Muscle of back (tissue), 13 donors: ENCODE measurements at places on chromosomes 11 and 22. TPM values are rescaled to one million over a fixed set of nuclear protein-coding genes. Genes with fewer than 3 reads are reported as not detected.

Gene PGA5
- polyA plus RNA-seq: 0.41 TPM

Gene APLP2
- 119 TPM for polyA plus RNA-seq

Gene MYEOV
- 0.35 TPM for polyA plus RNA-seq

Gene SYCE3
- polyA plus RNA-seq: not detected

Gene SYT7
- 2.9 TPM for polyA plus RNA-seq

Gene IRAG1
- polyA plus RNA-seq: 3.8 TPM

Gene ANGPTL5
- 3.7 TPM for polyA plus RNA-seq

Gene ANO1
- polyA plus RNA-seq: 6.1 TPM

Gene OR51B2
- not detected for polyA plus RNA-seq

DNA sequence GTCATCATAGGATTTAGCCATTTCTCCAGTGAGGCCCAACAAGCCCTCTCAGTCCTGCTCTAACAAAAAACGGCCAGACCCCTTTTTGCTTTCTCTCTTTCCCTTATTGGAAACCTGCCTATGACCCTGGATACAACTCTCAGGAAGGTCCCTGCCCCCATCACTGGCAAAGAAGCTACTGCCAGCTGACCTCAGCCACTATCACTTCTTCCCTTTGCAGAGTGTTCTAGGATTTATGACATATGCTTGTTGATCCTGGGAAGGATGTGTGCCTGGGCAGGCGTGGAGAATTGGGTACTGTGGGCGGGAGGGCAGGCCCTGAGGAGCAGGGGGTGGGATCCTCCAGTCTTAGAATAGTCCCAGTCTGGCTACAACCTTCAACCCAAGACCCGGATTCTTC, 7.5 kb downstream of the PGAP2 start:
- no peak for DNase-seq

GRCh38 chr22:22682807-22683667, 38.6 kb downstream of the GGTLC2 start:
- no peak for DNase-seq

GRCh38 chr22:48849219-48849912, 978.3 kb downstream of the BRD1 start:
- no peak for DNase-seq

DNA sequence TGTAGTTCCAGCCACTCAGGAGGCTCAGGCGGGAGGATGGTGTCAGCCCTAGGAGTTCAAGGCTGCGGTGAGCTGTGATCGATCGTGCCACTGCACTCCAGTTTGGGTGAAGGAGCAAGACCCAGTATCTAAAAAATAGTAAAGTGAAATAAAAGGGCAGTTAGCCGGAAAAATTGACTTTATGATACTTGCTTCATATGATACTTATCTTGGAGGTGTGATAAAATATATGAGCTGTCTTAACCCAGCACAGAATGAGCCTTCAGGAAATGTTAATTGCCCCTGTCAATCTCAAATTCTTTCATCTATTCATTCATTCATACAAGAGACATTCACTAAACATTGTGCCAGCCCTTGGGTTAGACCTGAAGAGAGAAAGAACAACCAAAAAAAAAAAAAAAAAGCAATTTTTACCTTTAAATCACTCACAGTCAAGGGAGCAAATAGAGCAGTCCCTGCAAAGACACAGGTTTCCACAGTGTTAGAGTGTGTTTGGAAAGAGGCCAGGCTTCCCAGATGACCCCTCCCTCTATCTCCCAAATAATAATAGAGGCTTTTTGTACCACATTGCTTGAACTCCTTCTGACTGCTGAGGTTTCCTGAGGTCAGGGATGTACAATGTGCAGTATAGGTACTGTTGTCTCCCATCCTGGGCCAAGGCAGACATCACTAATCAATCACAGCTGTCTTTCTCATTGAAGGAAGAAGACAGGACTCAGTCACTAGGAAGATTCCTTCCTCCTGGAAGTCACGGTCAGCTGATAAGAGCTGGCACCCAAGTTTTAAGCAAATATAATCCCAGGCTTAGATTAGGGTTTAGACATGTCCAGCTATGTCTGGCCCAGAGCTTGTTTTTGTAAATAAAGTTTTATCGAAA, 454.6 kb downstream of the MIAT start:
- no peak for DNase-seq

- no peak for DNase-seq
Observed at GRCh38 chr11:12808519-12808918, 134.3 kb downstream of the TEAD1 start.

DNA sequence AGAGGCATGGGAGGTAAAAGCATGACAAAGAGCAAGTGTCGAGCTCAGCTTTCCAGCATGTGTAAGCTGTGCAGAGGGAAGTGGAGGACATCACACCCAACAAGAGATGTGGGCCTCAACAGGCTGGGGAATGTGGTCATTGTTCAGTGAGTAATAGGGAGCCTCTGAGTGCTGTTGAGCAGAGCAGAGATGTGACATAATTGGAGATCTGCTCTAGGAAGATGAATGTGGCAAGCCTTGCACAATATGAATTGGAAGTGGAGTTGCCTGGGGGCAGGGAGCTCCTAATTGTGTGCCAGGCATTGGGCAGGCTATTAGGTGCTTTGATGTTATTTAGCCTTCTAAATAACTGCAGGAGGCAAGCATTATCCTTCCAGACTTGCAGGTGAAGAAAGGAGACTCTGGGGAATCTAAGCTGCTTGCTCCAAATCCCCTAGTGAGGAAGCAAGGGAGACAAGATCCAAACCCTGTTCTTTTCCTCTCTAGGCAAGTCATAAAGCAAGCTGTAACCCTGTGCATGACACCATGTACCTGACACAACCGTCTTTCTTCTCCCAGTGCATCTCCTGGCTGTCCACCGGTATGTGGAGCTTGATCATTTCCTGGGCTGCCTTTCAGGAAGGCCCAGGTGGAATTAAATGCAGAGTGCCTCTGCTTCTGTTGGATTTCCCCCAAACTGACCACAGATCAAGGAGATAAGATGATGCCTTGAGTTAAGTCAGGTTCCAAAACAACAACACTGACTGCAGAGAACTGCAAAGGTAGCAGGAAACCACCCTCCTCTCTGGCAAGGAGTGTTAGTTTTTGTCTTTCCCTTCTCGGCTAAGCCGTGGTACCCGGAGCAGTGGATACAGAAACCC, 221.4 kb downstream of the TENM4 start:
- DNase-seq: no peak

DNA sequence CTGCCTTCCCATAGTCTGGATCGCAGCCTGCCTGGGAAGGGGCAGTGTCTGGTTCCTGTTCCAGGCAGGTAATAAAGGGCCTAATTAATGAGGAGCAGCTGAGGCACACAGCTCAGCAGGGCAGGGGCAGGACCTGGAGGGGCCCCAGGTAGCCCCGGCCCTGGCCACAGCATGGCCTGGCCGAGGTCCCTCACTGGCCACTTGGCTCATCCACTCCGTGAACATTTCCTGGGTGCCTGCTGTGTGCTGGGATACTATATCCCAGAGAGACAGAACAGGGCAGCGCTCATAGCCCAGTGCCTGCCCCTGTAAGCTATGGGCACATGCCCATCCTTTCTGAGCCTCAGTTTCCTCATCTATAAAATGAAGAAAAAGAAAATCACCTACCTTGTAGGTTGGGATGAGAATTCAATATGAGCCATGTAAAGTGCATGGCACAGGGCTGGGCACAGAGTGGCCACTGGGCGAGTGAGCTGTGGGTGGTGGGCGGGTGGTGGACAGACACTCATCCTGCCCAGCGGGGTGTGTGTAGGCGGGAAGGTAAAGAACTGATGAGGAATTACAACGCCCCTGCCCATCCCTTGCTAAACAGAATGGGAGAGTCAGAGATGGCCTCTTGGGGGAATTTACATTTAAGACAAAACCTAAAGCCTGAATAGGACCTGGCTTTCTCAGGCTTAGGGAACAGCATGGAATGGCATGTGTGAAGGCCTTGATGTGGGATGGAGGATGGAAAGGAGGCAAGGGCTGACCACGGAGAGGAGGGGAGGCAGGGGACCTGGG, 9.2 kb downstream of the MYRF start:
- no peak for DNase-seq

DNA sequence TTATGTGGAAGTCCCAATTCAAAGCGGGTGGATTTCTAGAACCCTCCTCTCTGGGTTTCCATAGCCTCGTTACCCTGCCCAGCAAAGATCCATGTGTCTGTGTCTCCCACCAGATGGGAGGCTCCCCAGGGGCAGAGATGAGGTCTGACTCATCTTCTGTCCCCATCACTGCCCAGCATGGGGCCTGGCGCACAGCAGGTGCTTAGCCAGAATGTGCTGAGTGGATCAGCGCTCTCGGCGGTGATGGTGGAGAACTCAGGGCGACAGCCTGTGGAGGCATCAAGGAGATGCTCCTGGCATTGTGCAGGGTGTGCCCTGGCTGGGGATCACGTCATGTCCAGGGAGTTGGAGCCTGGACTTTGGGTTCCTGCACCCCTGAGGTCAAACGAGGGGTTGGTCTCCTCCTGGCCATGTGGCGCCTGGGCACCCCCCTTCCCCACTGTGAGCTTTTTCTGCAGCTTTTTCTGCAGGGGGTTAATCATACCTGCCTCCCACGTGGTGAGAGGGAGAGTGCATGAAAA, 46.1 kb upstream of the RFPL3 start:
- DNase-seq: no peak

DNA sequence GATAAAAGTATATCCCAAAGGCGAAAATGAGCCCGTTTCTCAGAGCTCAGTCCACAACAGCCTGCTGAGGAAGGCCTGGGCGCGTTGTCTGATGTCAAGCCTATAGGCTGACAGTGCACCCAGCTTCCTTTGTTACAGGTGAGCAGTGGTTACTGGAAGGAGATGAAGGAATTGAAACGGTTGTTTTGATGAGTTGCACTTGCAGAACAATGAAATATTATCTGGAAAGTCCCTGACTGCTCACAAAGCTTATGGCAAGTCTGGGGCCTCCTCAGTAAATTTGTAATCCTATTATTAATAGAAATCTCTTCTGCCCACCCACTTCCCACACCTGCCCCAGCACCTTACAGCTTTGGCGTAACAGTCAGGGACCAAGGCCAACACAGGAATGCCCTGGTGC, 77.8 kb downstream of the C11orf91 start:
- DNase-seq: no peak

DNA sequence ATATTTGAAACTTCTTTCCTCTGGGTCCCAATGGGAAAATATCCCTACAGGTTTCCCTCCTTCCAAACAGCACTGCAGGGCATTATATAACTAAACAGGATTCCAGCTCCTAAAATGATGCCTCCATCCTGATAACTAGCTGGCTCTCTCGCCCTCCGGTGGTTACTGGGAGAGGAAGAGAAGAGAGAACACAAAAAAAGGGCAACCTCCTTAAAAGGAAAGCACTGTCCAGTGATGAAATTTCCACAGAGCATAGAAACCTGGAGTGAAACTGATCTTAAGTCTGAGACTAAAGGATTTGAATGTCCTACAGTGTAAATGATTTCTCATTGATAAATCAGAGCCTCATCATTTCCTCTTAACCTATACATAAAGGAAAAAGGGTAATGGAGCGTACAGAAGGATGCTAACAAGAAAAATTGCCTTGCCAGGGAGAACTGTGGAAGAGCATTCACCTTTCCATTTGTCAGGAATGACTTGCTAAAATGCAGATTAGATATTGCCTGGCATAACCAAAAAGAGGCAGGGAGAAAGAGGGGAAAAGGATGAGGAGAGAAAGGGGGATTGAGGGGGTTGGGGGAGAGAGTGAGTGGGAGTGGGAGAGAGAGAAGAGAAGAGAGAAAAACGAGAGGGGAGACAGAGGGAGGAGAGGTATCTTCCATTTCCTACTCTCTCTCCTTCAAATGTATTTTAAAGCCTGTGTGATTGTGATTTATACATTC, 121.3 kb downstream of the APOL5 start:
- no peak for DNase-seq

GRCh38 chr11:64765291-64765850, 5.6 kb upstream of the PYGM start:
- no peak for DNase-seq

DNA sequence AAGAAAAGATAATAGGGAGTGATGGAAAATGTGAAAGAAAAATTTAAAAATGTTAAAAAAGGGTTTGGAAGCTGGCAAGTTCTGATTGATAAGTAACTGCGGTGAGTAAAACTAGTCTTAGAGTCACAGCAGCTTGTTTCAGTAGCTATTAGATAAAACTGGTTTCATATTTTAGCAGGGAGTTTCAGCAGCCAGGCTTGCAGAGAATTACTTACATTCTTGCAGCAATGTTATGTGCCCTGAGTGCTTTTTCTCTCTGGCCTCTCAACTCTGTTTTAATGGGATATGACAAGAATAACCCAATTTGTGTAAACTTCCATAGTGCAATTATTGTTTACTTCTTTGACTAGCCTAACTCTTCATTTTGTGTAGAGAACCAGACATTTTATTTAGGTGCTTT, 33.6 kb downstream of the PPME1 start:
- no peak for DNase-seq

- no peak for DNase-seq
Observed at GRCh38 chr11:127598476-127598875, 597.9 kb upstream of the KIRREL3 start.

- peak; percentile 68 for DNase-seq
Observed at GRCh38 chr11:126307706-126308105, 3.8 kb downstream of the DCPS start.

GRCh38 chr11:35343033-35343598, 76.2 kb downstream of the SLC1A2 start:
- no peak for DNase-seq

DNA sequence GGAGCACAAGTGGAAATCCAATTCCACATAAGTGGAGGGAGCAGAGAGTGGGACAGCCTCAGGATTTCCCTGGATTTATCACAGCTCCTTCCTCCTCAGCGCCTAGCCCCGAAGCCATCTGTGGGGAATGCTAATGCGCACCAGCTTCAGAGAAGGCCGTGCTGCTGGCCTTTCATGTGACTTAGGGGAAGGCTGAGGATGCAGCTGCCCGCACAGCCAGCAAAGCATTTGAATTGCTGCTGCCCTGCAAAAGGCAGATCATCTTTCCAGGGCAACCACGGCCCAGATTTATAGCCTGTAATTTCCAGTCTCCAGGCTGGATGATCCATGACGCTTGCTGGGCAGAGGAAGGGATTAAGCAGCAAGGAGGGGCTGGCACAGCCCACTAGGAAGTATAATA, 29.9 kb downstream of the SYN3 start:
- DNase-seq: no peak

DNA sequence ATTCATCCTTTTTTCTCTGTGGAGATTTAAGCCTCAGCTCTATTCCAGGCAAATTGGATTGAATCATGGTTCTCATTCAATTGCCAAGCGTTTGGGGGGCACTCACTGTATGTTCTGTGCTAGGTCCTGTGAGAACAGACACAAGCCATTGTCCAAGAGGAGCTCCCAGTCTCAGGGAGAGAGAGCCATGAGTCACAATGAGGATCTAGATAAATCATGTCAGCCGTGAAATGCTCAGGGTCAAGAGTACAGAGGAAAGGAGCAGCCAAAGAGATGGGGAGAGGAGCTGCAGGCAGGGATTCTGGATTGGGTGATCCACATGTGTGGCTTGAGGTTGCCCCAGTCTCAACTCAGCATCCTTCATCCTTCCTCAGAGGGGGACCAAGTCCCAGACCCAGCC, 93.6 kb downstream of the FEZ1 start:
- no peak for DNase-seq

DNA sequence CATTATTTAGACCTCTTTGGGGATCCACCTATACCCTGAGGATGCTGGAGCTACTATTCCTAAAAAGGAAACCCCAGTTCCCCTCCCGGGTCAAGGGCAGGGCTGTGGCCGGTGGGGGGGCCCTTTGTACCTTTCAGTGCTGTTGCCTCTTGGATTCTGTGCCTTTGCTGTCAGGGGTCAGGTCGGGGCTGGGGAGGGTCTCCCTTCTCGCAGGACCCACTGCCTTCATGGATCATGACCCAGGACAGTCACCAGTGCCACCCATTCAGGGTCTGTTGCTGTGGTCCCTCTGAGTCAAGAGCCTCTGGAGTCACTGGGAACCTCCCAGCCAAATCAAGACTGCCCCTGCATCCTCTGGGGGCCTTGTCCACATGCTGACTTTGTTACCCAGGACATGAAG, 78.1 kb upstream of the CCND1 start:
- DNase-seq: no peak
